ENCODE measurements at places on chromosomes 6 and 20.

- no peak for DNase-seq
Measured at GRCh38 chr6:129785756-129786135, 75.4 kb downstream of the TMEM244 start.

DNA sequence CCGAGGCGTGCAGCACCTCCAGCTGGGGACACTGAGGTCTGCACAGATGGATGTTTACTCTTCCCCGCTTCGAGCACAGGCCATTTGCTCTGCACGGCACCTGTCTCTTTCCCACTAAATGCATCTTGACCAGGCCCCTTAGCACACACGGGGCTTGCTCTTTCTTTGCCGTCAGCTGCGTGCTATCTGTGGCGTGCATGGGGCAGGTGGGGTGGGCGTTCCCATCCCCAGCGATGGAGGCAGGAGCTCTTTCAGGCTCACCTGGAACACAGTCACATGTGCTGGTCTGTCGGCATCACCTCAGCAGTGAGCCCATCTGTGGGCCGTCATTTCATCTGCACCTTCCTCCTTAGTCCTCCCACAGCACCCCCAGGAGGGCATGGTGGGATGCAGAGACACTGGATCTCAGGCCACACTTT is 35.1 kb downstream of the RBM38 start:
- DNase-seq: no peak

- no peak for DNase-seq
Measured at GRCh38 chr6:27230758-27231111, 16.8 kb upstream of the PRSS16 start.

GRCh38 chr6:81309811-81310210 is 442.7 kb downstream of the TENT5A start:
- DNase-seq: no peak

- DNase-seq: peak; percentile 50
Measured at GRCh38 chr20:63118303-63119120, 97.4 kb downstream of the YTHDF1 start.

GRCh38 chr6:170006071-170006899 is 254.9 kb downstream of the ERMARD start:
- DNase-seq: no peak

GRCh38 chr6:71088166-71088565 is 131.3 kb upstream of the B3GAT2 start:
- DNase-seq: no peak

Data from natural killer cell treated with Interleukin-12 subunit alpha and Interleukin-12 subunit beta and Interleukin-15 and Interleukin-18, amount 100 ng/mL, for 72 hours (primary cell).